ENCODE measurements at places on chromosomes 3 and 15. TPM values are rescaled to one million over a fixed set of nuclear protein-coding genes. Genes with fewer than 3 reads are reported as not detected.

SMCO1 gene
- not detected for total RNA-seq

PAQR9 gene
- not detected for total RNA-seq

ZNF620 gene
- total RNA-seq = 2.4 TPM

ZMYND10 gene
- total RNA-seq = 1.6 TPM

ARGFX gene
- total RNA-seq = not detected

CSPG5 gene
- total RNA-seq = not detected

ZBED2 gene
- total RNA-seq = 0.27 TPM

FRG2C gene
- total RNA-seq = not detected

DUOX1 gene
- total RNA-seq = not detected

CD80 gene
- total RNA-seq = 24.2 TPM

DNA sequence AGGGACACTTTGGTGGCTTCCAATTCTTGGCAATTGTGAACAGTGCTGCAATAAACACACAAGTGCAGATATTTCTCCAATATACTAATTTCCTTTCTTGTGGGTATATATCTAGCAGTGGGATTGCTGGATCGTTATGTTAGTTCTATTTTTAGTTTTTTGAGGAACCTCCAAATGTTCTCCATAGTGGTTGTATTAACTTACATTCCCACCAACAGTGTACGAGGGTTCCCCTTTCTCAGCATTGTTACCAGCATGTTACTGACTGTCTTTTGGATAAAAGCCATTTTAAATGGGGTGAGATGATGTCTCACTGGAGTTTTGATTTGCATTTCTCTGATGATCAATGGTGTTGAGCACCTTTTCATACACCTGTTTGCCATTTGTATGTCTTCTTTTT, 92.8 kb downstream of the DAPK2 start:
- no peak for DNase-seq

- DNase-seq = no peak
Observed at GRCh38 chr3:7195934-7196333, 335.0 kb downstream of the GRM7 start.

- DNase-seq = no peak
Observed at GRCh38 chr3:148981273-148981672, 10.1 kb upstream of the GYG1 start.

GRCh38 chr3:151709847-151710246, 23.9 kb upstream of the AADACL2 start:
- no peak for DNase-seq

GRCh38 chr3:129890891-129891290, 2.6 kb downstream of the TMCC1 start:
- DNase-seq = no peak

- DNase-seq = no peak
Observed at GRCh38 chr3:45841420-45841756, 531 bp downstream of the LZTFL1 start.

DNA sequence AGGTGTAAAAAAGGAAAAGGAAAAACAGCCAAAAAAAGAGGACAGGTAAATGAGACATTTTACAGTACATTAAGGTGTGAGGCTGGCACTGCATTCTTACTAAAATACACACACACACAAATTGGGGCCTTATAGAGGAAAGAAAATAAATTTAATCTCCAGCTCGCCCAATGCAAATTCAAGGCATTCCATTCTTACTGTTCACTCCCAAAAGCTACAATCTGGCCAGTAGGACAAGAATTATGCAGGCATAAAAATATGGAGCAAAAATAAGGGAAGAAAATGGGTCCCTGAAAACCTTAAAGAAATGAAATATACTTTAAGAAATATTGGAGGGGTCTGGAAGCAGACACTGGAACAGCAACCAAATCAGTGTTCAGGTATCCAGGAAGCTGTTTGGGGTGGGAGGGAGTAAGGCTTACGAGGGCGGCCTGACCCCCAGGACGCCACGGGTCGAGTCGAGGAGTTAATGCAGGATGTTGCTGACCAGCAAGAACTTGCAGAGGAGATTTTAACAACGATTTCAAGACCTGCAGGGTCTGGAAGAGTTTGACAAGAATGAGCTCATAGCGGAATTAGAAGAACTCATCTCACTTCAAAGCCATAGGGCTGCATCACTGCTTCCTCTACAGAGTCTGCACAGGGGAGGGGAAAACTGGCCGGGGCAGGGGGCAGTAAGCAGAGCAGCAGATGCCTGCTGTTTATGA, 245.5 kb downstream of the TBL1XR1 start:
- no peak for DNase-seq

DNA sequence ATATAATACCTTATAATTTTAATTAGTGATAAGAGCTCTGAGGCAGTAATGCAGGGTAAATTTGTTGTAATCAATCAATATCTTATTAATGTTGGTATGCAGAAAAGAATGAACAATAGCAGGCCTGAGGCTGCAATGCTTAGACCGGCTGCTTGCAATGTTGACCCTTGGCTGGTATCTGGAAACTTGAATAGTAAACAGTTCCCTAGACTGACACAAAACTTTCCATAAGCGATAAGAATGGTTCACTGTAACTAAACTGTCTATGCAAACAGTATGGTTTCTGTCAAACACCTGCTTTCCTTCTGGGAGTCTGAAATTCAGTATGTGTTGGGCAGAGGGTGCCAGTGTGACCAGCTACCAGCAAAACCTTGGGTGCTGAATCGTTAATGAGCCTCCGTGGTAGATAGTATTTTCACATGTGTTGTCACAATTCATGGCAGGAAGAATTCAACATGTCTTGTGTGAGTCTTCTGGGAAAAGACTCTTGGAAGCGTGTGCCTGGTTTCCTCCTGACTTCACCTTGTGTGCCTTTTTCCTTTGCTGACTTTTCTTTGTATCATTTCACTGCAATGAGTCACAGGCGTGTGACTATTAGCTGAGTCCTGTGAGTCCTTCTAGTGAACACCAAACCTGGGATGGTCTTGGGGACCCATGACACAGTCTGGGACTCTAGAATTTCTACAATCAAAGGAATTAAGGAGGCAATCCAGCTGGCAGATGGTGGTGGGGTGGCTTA, 30.7 kb upstream of the CLRN1 start:
- no peak for DNase-seq

GRCh38 chr3:26915208-26915607, 292.6 kb downstream of the LRRC3B start:
- no peak for DNase-seq

- no peak for DNase-seq
Observed at GRCh38 chr3:123621186-123621849, 36.5 kb upstream of the HACD2 start.

DNA sequence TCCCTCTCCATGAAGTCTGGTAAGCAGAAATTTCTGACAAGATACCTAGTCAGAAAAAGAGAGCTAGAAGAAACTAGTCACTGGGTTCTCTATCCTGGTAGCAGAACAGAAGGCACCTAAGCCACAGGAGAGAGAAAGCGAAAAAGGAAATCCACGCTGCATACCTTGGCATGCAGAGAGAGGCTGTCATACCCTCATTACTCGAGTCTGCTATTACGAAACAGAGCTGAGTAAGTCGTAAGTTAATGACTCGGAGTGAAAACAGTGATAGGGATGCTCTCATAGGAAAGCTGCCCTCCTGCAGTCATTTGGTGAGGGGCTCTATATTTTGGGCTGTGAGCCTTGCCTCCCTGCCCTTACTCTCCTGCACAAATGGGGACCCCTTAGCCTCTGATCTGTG, 16.2 kb downstream of the CLRN1 start:
- DNase-seq = no peak

- DNase-seq = no peak
Observed at GRCh38 chr15:74785194-74786032, 3.5 kb downstream of the CSK start.

All from CD4-positive, CD25-positive, alpha-beta regulatory T cell (primary cell).